Glomerular endothelial cell (primary cell): ENCODE measurements at places on chromosomes 3 and 15. TPM values are rescaled to one million over a fixed set of nuclear protein-coding genes. Genes with fewer than 3 reads are reported as not detected.

The SLC2A2 gene
- total RNA-seq, result not detected in 2 replicates

The ITIH4 gene
- total RNA-seq, result 0.29 TPM in 1 of 2 replicates, not detected in the other

The ALG3 gene
- 68.3 and 72.4 TPM in 2 replicates for total RNA-seq

The APPL1 gene
- total RNA-seq, result 24.2 and 24.5 TPM in 2 replicates

The BBX gene
- total RNA-seq, result 40.5 and 42.0 TPM in 2 replicates

The MORC1 gene
- not detected in 2 replicates for total RNA-seq

DNA sequence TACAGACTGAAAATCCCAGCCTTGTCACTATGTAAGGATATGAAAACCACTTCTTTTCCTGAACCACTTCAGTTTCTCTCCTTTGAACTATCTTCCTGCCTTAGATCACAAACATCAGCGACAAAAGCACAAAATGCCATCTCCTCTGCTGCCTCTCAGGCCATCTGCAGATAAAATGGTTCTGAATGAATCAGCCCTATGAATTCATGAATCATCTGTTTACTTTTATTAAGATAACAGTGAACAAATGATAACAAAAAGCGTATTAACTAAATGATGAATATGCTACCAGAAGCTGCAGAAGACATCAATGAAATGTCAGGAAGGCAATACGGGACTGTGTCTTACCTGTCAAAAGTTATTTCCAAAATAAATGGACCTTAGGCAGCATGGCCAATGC is 928.1 kb downstream of the ROBO1 start:
- DNase-seq, result no peak

DNA sequence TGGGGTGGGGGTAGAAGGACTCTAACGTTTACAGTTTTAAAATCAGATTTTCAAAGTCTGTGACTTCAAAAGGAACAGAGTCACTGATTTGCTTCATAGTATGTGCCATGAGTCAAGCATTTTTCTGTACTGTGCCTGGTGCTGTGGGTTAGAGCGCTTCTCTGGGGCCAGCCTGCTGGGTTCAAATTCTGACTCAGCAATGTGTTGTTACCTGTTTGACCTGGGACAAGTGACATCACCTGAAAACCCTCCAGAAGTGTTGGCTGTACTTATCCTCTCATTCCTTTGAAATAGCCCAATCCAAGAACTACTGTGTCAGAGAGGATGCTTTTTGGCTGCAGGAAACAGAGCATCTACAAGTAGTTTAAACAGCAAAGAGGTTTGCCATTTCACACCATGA is 101.7 kb downstream of the LSM3 start:
- no peak for DNase-seq

DNA sequence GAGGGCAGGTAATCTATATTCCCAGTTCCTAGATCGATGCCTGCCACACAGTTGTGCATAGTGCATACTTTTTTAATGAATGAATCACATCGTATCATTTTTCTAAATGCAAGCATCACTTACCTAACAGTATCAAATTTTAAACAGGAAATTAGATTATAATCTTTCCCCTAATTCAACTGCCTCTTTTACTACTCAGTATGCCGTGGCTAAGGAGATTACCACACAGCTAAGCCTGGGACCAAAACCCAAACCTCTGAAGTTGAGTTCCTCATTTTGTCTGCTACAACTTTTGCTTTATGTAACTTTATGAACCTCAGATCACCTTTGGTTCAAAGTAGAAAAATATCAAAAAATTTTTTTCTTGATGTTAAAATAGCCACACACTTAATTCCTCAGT is 53.2 kb upstream of the FNDC3B start:
- no peak for DNase-seq

DNA sequence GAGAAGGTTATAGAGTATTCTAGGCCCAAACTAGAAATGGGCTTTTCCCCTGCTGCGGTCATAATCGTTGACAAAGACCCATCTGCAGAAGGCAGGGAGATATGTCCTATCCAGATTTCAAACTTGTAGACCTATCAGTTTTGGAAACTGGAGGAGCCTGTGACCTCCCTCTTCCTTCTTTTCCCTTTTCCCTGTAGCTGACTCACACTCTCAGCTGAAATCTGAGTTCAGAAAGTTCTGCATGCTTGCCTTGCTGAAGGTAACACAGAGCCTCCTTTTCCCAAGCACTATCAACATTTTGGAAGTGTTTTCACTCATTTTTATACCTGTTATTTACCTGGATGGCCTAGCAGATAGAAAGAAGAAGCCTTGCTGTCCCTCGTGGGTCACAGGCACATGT is 59.1 kb upstream of the PSMD6 start:
- no peak for DNase-seq

GRCh38 chr3:155682426-155683343 is 62.2 kb downstream of the PLCH1 start:
- DNase-seq, result no peak

- DNase-seq, result no peak
These were observed 1.3 kb downstream of the NOP10 start for GRCh38 chr15:34341381-34342212.

DNA sequence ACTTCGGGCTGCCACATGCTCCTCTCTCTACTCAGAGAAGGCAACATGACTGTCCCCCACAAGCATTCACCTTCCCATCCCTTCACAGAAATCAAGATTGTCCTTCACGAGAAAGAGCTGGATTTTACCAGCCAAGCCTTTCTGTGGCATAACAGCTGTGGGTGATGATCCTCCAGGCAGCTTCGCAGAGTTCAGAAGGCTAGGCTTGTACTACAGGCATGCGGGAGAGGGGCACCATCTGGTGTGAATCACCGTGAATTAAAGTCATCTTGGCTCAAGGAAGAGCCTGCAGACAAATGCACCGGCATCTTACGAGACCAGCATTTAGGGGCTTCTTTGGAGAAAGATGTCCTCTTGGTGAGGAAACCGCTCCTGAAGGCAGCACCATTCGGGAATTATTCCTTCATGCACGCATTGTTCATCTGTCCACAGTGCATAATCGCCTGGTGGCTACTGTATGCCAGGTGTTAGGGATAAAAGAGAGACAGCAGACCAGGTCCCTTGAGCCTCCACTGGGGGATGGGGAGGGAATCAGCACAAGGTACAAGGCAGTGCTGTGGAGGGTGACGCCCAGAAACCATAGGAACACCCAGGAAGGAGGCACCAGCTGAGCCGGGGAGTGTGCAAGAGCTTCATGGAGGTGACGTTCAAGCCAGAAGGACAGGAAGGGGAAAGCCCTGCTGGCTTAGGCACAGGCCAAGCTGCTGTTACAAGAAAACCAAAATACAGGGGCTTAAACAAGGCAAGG is 108.6 kb downstream of the TMEM266 start:
- DNase-seq, result no peak

DNA sequence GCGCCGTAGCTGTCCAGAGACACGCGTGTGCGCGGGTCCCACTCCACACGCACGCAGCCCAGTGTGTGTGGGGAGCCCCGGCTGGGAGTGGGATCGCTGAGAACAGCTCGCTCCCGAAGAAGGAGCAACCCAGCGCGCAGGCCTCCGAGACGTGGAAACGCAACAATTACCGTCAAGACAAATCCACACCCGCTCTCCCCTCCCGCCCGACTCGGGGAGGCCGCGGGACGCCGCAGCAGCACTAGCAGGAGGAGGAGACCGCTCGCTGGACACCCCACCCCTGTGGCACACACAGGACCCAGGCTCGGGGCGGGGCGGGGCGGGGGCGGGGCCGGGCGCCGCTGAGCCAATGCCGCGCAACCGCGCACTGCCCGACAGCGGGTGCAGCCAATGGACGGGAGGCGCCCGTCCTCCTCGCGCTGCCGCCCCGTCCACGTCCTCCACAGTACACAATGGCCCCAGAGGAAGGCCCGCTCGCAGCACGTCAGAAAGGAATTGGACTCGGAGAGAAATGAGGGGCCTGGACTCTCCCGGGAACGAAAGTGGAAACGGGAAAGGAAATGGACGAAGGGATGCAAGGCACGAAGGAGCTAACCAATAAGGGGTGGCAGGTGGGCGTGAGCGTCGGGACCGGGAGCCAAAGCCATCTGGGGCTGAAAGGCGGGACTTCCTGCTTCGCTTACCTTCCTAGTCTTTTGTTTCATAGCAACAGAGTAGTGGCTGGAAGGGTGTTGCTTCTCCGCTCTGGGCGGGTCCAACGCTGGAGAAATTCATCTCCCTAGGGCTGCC is at the start of gene CBLB:
CBLB (minus strand) TSS at position 271 of the 789 bp plus-strand sequence. CDS start 1,435 bp downstream, outside the sequence.
- DNase-seq, result peak; percentile 71

DNA sequence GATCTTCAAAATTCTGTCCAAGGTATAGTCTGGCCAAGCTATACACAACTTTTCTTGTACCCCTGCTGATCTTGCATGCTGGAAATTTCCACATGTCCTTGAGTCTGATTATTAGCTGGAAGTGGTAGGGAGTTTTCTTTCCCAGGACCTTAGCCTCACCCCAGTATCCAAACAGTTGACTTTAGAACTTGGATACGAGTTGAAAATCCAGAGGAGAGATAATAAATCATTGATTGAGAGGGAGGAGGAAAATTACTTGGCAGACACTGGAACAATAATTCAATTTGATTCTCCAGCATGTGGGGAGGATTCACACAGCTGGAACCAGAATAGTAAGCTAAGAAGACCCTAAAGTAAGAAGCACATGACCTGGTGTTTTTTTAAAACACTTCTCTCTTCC is 116.4 kb downstream of the IL5RA start:
- DNase-seq, result no peak

- no peak for DNase-seq
These were observed 70.1 kb downstream of the TRAK1 start for GRCh38 chr3:42161050-42161935.

DNA sequence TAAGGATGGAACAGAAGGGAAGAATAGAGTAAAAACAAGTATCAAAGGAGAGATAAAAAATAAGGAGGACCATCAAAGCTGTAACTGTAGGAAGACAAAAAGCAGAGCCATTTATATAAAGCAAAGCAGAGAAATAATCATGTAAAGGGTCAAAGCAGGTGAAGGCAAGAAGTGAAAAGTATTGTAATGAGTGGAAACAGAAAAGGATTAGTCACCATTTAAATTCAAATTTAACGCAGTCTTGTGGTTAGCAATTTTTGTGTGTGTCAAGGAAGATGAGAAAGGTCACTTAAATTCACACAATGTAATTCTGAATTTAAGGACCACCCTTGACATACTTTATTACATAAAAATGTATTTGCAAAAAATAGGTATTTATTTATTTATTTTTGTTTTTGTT is 567.8 kb downstream of the ROBO1 start:
- DNase-seq, result no peak

- DNase-seq, result no peak
These were observed 67.7 kb downstream of the SCN5A start for GRCh38 chr3:38581774-38582173.

DNA sequence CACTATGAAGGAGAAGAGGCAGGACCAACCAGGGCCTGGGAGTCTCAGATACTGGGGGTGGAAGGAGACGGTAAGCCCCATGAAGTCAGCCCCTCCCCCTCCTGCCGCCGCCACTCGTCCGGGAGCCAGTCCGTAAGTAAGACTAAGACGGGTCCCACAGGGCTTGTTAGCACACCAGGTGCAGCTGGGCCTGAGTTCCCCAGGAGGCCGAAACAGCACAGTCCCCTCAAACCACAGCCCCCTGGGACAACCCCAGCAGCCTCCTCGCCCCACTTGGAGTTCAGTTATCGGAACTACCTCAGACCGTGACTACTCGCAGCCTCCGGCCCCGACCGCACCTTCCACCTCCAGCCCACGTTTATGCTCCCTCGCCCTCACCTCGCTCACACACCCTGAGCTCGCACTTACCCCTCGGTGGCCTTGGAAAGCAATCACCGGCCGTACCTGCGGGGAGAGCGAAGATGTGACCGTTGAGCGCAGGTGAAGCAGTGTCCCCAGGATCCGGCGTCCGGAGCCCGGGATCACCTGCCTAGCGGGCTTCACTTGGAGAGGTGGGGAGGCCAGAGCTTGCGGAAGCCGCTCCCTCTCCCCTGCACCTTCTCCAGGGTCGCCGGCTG is 557 bp downstream of the ELL3 start:
- DNase-seq, result no peak

DNA sequence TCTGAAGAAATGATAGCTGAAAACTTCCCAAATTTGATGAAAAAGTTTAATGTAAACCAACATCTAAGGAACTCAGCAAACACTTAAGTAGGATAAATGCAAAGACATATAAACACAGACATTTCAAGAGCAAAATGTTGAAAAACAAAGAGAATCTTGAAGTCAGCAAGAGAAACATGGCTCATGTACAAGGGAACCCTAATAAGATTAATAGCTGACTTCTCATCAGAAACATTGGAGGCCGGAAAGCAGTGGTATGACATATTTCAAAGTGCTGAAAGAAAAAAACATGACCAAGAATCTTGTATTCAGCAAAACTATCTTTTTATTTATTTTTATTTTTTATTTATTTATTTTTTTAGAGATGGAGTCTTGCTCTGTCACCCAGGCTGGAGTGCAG is 10.6 kb upstream of the PRKCI start:
- no peak for DNase-seq

DNA sequence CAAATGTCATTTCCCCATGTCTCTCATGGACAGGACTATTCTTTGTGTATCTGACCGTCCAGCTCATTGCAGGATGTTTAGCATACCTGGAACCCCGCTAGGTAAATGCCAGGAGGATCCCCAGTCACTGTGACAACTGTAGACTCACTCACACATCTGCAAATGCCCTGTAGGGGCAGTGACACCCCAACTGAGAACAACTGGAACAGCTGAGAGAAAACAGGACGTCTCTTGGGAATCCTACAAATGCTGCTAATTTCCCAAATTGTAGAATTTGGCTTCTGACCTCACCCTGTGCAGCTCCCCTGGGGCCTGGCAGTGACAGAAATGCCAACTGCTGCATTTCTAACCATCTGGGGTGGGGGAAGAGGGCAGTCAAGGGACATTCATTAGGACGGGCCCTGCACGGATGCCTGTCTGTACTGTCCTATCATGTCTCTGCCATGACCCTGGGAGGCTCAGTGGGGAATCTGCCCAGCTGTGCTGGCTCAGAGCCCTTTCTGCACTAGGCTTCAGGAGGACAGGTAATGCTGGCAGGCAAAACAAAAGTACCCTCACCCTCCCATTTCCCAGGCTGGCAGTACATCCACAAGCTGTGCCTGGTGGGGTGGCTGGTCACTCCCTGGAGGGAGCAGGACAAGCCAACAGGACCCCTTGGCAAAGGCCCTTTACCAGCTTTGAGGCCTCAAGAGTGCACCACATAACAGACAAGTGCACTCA is 30.4 kb downstream of the RAB6B start:
- DNase-seq, result no peak

GRCh38 chr15:84773716-84774115 is 25.3 kb downstream of the ZNF592 start:
- no peak for DNase-seq

DNA sequence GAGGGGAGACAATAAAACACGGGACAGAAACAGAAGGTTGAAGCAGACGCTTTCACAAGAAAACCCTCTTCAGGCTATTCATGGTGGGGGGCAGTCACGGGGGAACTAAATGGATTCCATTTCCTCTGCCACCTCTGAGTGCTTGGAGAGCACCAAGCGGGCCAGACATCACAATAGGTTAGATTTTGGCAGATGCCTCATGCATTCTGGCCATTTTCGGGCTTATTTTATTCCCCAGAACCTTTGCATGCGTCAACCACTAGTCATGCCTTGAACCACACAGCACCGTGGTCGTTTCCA is 82.2 kb downstream of the RORA start:
- DNase-seq, result no peak
